ENCODE measurements at places on chromosomes 7 and 10.

- no peak for DNase-seq
These were observed 31.3 kb downstream of the DDC start for GRCh38 chr7:50533866-50534265.

DNA sequence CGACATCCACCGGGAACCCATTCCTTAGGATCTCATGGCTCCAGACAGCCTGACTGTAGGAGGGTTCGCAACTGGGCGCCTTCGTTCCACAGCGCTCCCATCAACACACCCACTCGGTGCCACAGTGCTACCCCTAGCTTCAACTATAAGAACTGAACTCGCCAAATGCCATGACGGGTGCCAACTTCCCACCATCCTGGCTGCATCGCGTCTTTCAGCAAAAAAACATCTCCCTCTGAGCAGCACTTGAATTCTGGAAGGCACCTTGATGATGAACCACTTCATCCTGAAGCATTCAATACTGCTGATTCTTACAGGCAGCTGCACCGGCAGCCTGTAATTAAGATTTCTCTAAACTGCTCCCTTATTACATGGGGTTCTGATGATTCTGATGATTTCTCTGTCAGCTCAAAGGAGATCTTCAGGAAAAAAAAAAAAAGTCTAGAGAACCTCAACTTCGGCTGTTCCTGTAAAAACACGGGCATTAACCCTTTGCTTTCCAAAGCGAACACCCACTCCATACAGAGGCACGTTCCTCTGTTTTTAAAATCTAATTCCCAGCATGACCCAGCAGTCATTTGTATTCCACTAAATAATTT, 1.3 kb downstream of the CYTH3 start:
- peak; percentile 43 for DNase-seq

- no peak for DNase-seq
These were observed 1.3 kb downstream of the ABI1 start for GRCh38 chr10:26859241-26860101.

- no peak for DNase-seq
These were observed 1.3 kb downstream of the SHH start for GRCh38 chr7:155810770-155811559.

- DNase-seq, result no peak
These were observed 67.6 kb downstream of the CREB3L2 start for GRCh38 chr7:137934176-137934826.

- no peak for DNase-seq
These were observed 549.0 kb downstream of the TCERG1L start for GRCh38 chr10:130762491-130762890.

DNA sequence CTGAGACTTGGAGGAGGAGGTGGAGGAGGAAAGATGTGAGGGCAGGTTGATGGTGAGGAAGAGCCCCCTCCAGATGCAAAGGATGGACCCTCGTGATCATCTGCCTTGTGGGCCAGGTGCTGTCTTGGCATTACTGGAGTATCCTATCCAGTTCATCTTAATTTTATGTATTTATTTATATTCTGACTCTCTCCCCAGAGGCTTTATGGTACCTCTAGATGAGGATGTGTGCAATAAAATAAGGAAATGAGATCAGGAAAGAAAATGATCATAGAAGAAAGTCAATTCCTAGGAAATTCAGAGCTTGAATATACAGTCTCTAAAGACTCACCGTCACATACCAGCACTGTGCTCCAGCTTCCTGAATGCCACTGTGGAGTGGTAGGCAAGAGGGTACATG, 94.1 kb downstream of the LRRC18 start:
- no peak for DNase-seq

DNA sequence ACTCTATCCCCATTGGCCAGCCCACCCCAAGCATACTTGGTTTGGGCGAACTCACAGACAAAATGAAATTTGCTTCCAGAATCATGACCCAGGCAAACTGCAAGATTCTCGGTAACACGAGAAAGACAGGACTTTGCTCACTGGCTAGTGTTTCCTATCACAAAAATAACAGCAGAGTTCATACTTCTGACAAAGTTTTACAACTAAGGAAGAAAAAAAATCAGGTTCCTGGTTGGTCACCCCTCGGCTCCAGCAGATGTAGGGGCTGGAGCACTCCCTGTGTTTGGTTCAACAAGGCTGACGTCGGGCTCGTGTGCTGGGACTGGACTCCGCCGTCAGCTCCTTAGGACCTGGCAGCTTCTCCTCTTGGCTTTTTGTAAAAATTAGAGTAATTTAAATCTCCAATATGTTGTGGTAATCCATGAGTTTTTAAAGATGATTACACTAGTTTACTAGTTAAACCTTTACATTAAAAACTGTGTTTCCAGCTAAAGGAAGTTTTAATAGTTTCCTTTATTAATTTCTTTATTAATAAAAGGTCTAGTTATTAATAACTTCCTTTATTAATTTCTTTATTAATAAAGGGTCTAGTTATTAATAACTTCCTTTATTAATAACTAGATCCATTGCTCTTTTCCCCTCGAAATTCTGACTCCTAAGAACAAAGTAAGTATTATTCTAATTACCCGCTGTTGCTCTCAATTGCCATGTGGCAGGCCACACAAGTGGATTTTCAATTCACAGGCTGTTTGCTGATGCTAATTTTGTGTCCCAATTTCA, 115.6 kb upstream of the RNF32 start:
- DNase-seq, result no peak

DNA sequence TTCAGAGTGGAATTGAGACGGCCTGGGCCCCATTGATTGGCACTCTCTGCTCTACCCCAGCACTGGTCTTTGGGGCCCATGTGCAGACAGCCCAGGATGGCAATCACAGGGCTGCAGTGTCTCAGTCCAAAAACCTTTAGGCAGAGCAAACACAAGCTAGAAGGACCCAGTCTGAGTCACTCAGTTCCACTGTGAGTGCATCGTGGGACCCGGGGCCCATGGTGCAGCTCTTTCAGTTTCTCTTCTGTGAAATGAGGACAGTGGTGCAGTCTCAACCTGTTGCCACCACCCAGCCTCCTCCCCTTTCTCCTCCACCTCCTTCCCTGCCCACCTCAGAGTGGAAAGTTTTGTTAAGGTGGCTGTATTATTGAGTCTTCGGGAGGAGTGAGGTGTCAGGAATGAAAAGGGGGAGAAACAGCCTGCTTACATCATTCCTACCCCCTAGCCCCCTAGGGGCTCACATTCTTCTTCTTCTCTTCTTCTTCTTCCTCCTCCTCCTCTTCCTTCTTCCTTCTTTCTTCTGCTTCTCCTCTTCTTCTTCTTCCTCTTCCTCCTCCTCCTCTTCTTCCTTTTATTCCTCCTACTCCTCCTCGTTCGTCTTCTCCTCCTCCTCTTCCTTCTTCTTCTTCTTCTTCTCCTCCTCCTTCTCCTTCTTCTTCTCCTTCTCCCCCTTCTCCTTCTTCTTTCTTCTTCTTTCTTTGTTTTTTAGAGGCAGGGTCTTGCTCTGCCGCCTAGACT, 19.5 kb upstream of the CARD11 start:
- DNase-seq, result no peak

GRCh38 chr7:80722616-80723195, 84.3 kb downstream of the CD36 start:
- DNase-seq, result no peak

GRCh38 chr10:49666685-49667084, 12.8 kb upstream of the C10orf53 start:
- DNase-seq, result no peak

GRCh38 chr7:141686670-141687069, 15.3 kb downstream of the DENND11 start:
- DNase-seq, result no peak

DNA sequence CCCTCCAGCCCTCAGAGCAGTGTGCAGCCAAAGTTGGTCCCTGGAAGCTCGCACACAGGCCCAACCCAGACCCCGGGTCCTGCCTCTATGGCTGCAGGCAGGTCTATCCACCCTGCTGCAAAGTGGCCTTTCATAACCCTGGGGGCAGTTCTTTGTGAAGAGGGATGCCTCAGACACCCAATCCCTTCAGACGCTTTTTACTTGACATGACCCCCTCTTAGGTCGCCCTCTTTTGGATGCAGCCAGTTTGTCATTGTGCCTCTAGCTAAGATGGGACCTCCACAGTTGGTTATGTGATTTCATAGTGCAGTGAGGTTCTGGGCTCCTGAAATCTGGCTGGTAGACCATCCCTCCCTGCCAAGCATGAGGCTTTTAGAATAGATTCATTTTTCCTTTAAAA, 27.3 kb downstream of the SMKR1 start:
- DNase-seq, result no peak

DNA sequence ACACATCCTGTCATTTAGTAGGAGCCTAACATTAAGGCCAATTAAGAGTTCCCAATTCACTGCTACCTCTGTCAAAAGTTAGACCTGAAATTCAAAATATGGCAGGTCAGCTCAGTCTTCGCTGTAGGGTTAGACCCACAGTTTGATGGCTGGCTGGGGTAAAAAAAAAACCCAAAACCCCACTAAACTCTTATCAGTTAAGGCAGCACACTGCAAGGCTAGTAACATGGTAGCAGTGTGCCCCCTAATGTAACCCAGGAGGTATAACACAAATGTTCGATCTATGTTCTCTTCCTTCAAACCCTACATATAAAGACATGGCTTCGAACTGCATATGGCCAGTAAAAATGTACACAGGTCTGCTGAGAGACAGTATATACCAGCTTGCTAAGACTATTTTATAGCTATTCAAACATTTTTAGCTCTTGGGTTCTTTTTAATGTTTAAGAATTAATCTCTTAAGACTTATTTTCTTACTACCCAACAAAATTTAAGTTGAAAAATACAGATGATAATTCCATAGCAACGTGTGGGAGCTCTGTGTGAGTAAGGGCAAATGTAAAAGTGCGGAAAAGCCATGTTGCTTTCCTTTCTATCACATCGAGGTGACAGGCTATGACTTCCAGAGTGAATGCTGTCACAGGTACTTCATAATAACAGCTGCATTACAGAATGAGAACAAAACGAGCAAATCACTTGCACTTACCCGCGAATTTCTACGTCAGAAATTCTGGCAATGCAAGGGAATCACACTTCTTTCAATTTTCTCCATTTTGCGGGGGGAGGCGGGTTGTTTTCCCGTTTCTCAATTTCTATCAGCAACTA, 168.4 kb upstream of the IMMP2L start:
- no peak for DNase-seq

DNA sequence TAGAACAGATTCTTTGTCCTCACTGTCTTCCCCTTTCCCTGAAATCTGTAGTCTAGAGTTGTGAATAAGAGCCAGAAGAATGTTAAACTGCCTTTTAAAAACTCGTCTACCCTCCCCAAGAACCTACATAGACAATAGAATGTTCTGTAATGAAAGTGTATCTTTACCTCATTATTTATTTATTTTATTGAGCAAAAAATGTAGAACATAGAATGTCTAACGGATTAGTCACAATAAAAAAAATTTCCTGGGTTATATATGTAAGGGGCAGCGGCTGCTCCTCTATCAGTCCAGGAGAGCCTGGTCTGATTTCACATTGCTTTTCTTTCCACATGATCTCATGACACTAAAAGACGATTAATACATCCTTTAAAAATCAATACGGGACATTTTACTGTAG, 135.7 kb downstream of the SDK1 start:
- no peak for DNase-seq

- DNase-seq, result no peak
These were observed 34.7 kb downstream of the NPTX2 start for GRCh38 chr7:98651760-98652159.

- DNase-seq, result no peak
These were observed 73.9 kb downstream of the KAT6B start for GRCh38 chr10:74900297-74900696.

- DNase-seq, result no peak
These were observed 241.7 kb upstream of the NEBL start for GRCh38 chr10:21138769-21139340.

DNA sequence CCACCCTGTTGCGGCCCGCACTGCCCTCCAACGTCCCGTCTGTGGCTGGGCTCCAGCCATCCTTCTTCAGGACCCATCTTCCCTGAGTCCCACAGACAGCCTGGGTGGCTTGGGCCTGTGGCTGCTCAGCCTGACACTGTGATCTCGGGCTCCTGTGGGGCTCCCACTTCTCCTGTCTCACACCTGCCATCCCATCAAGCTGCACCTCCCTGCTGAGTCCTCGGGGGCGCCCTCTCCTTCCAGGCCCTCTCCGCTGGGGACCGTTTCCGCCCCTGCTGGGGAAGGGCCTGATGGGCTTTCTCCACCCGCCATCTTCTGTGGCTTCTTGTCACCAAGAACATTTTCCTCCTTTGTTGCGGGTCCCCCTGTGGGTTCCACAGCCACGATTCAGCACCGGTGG, 173.8 kb upstream of the PPP2R2D start:
- no peak for DNase-seq

DNA sequence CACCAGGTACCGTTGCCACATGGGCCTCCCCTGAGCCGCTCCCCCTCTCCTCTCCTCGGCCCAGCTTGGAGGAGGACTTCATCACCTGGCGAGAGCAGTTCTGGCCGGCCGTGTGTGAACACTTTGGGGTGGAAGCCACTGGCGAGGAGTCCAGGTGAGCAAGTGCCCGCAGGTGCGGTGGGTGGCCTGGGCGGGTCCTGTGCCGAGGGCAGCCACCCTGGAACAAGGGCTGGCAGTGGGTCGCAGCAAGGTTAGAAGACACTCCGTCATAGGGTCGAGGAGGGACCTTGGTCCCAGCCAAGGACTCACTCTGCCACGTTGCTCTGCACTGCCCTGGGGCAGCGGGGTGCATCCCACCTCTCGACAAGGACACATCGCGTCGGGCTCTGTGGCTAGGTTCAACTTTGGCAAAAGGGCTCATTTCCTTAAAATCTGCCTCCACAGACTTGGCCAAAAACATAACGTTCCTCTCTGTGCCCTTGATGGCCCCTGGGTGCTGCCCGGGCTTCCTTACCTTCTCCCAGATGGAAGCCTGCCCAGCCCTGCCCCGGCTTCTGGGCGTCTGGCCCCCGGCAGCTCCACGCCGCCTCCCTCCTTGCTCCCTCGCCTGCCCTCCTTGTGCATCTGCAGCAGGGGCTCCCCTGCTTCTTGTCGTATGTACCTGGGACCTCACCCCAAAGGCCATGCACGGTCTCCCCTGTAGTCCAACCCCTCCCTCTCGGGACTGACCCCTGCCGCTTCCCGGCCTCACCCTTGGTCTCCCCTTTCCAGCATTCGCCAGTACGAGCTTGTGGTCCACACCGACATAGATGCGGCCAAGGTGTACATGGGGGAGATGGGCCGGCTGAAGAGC, 12.7 kb downstream of the TMEM120A start:
- DNase-seq, result no peak

GRCh38 chr7:105581066-105581811, at the start of gene EFCAB10:
Gene EFCAB10 (minus strand): TSS chr7:105581493. CDS start chr7:105581463, 30 bp downstream.
- DNase-seq, result no peak

- no peak for DNase-seq
These were observed 50.6 kb upstream of the IGFBP3 start for GRCh38 chr7:45971661-45972175.

- DNase-seq, result no peak
These were observed 97.3 kb upstream of the PDLIM1 start for GRCh38 chr10:95388109-95388471.

GRCh38 chr10:1434912-1435692, 302.2 kb downstream of the ADARB2 start:
- no peak for DNase-seq

- no peak for DNase-seq
These were observed 3.6 kb downstream of the ATP6V1F start for GRCh38 chr7:128865996-128866877.

DNA sequence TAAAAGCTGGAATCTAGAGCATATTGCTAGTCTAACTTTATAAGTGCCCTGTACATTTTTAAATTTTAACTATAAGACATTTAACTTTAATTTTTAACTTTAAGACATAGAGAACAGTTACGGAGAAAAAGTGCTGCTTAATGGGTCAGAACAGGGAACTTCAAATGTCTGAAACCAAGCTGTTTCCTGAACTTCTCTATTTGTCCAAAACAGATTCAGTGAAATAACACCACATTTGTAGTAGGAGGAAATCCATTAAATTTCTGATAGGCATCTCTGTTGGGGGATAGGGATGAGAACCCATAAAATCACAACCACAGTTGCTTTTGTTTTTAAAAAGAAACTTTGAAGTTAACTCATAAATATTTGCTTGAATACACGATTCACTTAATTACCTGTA, 170.8 kb upstream of the ANK3 start:
- no peak for DNase-seq
